Thoracic aorta (tissue), 2 donors: ENCODE measurements at places on chromosomes 2 and 18.

- no peak for DNase-seq
Measured at GRCh38 chr2:202950592-202950991, 38.5 kb downstream of the CARF start.

GRCh38 chr2:223046470-223047040 lies 5.4 kb upstream of the KCNE4 start:
- DNase-seq, result no peak

- no peak for DNase-seq
Measured at GRCh38 chr18:45014047-45014501, 333.4 kb downstream of the SETBP1 start.

- no peak for DNase-seq
Measured at GRCh38 chr18:31509571-31509970, 11.6 kb downstream of the DSG2 start.

DNA sequence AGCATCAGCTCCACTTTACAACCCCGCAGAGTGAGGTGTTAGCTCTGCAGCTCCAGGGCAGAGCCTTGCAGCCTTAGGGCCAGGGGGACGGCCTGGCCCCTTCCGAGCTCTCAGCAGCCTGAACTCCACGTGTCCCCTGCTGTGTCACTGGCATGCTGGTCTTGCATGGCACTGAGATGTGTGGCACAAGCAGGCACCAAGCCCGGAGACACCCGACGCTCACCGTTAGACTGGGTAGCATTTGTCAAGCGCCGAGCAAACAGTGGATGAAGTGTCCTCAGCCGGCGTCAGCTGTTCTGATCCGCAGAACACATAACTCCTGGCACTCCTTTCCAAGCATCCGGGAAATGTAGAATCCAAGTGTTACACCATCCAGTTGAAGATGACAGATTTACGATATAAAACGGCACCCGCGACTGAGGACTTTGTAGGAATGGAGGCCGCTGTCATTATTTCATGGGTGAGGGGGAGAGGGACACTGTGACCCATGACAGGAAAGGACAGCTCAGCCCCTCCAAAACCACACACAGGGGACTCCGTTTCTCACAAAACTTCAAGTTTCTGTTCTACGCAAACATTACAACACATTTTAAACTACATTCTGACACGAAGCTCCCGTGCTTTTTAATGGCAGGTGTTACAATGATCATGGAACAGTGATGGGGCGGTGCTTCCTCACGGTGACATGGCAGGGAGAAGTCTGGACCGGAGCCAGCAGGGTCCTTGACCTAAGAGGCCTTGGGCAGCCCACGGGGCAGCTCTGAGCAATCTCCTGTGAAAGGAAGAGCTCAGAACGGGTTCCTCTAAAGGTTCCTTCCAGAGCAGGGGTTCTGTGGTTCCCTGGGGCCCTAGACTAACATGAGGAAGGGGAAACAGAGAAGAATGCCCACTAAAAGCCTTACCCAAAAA lies 89.4 kb downstream of the HDAC4 start:
- no peak for DNase-seq

- no peak for DNase-seq
Measured at GRCh38 chr2:14634182-14634488, 1.6 kb downstream of the LRATD1 start.
